Naive thymus-derived CD4-positive, alpha-beta T cell (primary cell): ENCODE measurements at places on chromosomes 4 and X. TPM values are rescaled to one million over a fixed set of nuclear protein-coding genes. Genes with fewer than 3 reads are reported as not detected.

- no peak for DNase-seq
Observed at GRCh38 chr4:183554878-183555585, 50.2 kb downstream of the ING2 start.

DNA sequence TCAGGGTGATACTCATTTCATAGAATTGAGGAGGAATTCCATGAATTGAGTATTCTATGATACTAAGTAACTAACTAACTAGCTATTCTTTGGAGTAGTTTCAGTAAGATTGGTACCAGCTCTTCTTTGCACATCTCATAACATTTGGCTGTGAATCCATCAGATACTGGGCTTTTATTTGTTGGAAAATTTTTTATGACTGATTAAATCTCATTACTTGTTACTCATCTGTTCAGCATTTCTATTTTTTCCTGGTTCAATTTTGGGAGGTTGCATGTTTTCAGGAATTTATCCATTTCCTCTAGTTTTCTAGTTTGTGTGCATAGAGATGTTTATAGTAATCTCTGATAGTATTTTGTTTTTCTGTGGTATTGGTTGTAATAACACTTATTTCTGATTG, 70.8 kb upstream of the FREM3 start:
- DNase-seq: no peak

DNA sequence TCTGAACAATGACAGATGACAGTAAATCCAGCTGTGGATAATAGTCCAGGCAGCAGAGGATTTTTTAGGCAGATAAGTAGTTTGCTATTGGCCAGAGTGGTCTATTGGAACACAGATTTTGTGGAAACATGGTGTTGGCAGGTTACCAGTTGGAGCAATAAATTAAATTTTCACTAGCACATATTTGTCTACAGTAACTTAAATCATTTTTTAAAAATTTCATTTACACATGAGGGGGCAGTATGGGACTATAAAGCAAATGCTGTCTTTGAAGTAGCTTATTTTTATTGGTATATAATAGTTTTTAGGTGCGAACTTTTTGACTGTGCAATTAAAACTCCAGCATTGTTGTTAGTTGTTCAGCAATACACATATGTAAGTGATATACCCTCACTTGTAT, 289.8 kb downstream of the ARHGAP10 start:
- DNase-seq: peak; percentile 37

- DNase-seq: no peak
Observed at GRCh38 chr4:77167173-77167572, 10.2 kb downstream of the CCNG2 start.

DNA sequence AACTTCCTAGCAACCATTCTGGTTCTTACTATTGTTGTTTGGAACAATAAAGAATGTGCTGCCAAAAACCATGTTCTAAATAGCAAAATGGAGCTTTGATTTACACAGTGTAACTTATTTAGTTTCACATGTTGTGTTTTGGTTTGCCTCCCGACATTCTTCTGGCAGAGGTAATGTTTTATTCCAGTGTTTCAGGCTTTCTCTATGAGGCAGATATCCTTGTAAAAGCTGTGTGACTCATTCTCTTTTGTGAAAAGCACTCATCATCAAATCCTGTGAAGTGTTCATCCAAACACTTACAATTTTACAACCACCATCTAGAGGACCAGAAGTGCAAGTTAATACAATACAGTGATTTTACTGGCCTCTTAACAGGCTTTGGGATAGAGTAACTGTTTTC, 219.0 kb upstream of the GIMD1 start:
- DNase-seq: no peak

The TMSB15B gene
- total RNA-seq: 7.3 and 8.6 TPM in 2 replicates

The LCORL gene
- total RNA-seq: 7.0 and 7.7 TPM in 2 replicates

The MAPK10 gene
- total RNA-seq: not detected

The MTNR1A gene
- not detected for total RNA-seq

The INTS12 gene
- total RNA-seq: 14.8 TPM

The TBC1D9 gene
- 13.9 TPM for total RNA-seq
